ENCODE measurements at places on chromosomes 16 and 17.

DNA sequence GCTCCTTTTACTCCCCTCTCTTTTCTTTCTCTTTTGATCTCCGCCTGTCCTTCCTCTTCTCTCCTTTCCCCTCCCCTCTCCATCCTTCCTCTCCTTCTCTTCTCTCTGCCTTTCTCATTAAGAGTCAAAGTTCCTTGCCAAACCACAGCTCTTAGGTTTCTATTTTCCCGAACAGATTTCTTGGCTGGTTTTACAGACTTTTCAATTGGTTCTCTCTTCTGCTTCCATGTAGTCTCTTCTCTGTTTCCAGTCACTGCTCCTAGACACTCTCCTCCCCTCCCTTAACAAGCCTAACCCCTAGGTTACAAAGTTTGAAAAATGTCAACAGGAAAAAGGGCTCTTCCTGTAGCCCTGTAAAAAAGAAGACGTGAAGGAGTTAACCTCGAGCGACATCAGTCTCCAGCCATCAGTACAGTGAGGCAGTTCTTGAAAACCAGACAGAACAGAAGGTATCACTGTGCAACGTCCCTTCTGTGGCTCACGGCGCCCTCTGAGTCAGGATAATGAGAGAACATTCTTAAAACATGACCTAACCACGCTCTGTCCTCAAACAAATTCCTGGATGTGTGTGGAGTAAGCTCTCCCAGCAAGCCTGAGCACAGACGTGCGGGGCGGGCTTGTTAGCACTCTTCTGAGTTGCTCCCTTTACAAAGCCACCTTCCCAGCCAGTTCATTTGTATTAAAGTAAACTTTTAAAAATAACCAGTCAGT is 11.6 kb upstream of the MARCHF10 start:
- peak; percentile 98 for DNase-seq

GRCh38 chr16:70750893-70751467 is 50.0 kb downstream of the VAC14 start:
- peak; percentile 97 for DNase-seq

- no peak for DNase-seq
These were observed 6.3 kb downstream of the CRHR1 start for GRCh38 chr17:45790296-45790922.

GRCh38 chr16:25256695-25257469 is 763 bp downstream of the ZKSCAN2 start:
- DNase-seq, result peak; percentile 31

- no peak for DNase-seq
These were observed 7.5 kb upstream of the DOK4 start for GRCh38 chr16:57493767-57494166.

DNA sequence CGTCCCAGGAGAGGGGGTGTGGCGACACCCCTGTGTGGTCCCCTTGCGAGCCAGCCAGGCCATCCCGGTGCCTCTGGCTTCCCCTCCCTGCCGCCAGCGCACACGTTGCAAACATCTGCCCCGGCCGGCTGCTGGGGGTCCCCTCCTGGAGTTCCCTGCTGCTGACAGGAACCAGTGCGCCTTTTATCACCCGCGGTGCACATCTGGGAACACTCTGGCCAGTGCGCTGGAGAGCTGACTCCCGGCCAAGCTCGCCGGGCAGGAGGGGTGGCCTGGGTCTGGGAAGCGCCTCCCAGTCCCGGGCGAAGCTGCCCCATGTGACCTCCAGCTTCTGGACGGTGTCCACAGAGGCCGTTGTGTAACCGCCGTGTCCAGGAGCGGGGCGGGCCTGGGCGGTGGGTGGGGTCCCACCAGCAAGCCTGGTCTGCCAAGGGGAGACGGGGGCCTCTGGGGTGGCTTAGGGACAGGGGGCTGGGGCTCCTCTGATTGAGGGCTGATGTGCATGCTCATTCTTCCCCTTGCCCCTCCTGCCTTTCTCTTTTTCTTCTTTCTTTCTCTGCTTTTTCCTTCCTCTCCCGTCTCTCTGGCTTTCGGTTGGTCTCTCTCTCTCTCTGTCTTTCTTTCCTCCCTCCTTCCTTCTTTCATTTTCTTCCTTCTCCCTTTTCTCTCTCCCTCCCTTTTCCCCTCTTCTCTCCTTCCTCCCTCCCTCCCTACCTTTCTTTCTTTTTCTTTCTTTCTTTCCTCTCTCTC is 25.2 kb upstream of the CIBAR2 start:
- DNase-seq, result peak; percentile 86

- no peak for DNase-seq
These were observed 946.3 kb downstream of the KCNJ2 start for GRCh38 chr17:71115669-71115972.

- no peak for DNase-seq
These were observed 8.3 kb downstream of the EFCAB5 start for GRCh38 chr17:29949696-29950095.

- DNase-seq, result peak; percentile 58
These were observed 23.7 kb upstream of the KDM8 start for GRCh38 chr16:27179500-27180072.

- no peak for DNase-seq
These were observed 4.0 kb upstream of the NPRL3 start for GRCh38 chr16:142405-142967.

GRCh38 chr16:54397190-54397835 is 110.7 kb upstream of the IRX3 start:
- DNase-seq, result peak; percentile 79

DNA sequence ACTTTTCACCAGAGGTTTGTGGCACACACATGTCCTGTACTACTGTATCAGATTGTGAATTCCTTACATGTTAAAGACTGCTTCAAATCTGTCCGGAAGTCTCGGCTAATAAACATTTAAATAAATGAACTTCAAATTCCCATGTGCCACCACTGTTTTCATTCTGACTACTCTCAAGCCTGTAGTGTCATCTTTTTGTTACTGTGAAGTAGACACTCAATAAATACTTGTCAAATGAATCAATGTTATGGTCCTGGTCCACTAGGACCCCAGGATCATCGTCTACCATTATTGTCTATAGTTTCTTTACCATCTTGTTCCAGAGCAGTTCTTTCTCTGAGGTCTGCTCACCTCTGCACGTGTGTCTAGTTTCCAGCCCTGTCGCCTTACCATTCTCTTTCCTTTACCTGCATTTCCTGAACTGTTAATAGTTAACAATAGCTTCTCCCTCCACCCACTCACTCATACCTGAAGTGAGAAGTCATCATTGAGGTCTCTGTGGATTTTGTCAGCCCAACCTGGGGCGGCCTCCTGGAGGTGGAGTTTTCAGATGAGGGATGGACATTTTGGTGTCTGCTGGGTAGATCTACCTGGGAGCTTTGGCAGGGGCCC is 333.0 kb downstream of the SEC14L1 start:
- no peak for DNase-seq

DNA sequence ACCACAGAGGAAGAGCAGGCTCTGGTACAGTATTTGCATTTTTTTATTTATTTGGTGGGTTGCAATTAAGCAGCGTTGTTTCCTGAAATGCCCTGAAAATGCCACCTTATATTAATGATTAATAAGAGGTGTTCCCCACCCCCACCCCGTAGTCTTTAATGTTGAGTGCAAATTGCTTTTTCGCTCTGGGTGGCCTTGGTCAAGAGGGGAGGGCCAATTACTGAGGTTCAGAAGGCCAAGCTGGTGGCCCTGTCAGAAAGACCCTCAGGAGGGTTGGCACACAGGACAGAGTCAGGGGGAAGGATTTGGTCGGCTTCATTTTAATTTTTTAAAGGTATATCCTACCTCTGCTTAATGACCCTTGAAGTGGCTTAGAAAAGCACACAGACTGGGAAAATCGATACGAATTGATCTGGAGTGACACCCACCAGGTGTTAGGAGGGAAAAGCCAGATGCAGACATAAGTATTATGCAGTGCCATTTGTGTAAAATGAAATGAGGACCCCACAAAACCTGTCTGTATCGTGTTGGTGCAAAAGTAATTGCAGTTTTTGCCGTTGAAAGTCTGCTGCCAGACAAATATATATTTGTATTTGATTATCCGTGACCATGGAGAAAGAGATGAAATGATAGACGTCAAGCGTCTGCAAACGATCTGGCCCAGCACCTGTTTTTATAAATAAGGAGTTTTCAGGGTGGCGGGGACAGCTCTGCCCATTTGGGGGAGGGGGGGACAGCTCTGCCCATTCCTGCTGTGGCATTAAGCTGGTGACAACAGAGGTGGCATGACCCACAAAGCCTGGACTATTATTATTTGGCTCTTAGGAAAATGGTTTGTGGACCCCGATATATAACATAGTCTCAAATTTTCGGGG is 143.8 kb upstream of the PLCG2 start:
- DNase-seq, result no peak

DNA sequence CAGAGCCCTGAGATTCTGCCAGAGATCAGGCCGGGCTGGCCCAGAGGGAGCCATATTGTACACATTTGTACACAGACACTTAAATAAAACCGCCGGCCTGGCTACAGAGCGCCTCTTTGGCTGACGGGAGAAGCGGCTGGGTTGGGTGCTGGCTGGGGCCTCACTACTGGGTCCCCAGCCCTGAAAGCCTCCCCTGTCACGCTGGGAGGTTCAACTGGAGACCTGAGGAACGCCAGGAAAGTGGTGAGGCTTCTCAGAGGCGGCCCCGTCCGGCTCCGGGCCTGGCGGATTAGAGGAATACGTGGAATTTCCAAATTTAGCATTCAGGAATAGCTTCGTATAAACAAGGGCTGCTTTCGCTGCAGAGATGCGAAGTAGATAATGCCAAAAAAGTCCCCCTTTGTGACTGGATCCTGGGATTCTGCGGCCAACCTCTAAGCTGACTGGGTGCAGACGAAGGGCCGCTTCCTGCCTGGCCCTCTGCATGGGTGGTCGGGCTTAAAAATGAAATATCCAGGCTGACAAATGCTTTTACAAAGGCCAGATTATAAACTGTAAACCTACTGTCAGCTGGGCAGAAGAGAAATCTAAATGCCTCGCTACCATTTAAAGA is 252.4 kb downstream of the IRF8 start:
- DNase-seq, result no peak

DNA sequence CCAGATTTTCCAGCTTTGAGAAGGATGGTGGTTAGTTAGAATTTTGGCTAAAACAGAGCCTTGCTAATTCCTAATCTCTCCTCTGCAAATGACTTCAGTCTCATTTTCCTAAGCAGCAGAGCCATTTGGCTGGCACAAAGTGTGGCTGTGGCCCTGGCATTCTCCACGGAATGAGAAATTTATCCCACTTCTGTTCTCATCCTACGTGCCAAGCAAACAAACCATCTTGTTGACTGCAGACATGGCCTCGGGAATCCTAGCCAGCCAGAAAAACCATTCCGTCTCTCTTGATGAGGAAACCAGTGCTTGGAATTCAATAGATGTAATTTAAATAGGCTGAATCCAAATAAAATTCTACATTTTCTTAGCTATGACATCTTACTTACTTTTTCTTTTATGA is 34.1 kb upstream of the ELAC2 start:
- DNase-seq, result no peak

DNA sequence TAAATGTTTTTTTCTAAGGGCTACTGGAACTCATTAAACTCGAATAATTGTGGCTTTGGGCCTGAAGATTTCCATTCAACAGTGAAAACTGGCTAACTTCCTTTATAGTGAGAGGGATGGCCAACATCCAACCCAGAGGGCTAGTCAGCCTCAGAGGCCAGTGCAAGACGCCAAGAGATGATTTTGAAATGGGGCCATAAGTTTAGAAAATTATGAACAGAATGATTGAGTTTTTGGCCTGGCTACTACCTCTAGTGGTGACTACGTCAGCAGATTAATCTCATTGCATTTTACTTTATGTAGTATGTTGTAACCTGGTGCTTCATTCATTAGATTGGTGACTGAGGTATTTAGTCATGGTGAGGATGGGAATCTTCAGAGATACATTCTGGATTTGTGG is 28.4 kb downstream of the HAPSTR1 start:
- peak; percentile 75 for DNase-seq

DNA sequence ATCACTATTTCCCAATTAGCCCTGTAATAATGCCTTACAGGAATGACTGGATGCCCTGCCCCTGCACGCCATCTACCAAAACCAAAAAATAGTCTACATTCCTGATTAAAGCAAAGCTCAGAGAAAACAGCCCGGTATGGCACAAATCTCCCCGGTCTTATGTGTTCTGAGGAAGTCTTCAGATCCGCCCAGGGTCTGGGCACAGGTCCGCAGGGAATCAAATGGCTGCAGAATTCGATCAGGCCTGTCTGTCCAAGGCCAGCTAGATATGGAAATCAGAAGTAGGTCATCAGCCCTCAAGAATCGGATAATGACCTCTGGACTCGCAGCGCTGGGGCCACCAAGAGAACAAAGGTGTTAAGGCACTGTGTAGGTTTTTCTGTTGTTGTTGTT is 171.0 kb downstream of the ZFHX3 start:
- DNase-seq, result peak; percentile 60

DNA sequence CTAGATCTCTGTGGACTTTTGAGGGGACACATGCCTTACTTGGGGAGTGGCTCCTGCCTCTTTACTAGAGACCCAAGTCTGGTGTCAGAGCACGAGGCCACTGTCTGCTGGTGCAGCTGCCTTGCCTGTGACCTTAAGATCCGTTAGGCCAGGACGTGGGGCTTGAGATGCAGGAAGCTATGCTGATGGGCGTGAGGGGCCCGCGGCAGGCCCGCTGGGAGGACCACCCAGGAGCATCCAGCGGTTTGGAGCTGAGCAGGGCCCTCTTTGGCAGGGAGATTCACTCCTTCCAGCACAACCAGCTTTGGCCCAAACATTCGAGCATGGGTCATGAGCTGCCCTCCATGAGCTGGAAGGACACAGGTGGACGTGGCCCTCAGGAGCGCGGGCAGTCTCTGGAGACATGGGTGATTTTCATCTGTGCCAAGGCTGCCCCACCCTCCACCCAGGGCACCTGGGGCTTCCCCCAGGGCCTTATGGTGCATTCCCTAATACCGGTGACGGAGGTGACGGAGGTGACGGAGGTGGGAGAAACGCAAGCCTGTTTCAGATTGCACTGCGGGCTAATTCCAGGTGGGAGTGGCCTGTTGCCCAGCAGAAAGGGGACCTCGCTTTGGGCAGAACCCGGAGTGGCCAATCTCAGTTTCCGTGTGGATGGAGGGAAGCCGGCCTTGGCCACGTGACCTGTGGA is 12.7 kb downstream of the LGALS3BP start:
- DNase-seq, result no peak

GRCh38 chr16:81553080-81553813 is 108.6 kb downstream of the CMIP start:
- peak; percentile 13 for DNase-seq

DNA sequence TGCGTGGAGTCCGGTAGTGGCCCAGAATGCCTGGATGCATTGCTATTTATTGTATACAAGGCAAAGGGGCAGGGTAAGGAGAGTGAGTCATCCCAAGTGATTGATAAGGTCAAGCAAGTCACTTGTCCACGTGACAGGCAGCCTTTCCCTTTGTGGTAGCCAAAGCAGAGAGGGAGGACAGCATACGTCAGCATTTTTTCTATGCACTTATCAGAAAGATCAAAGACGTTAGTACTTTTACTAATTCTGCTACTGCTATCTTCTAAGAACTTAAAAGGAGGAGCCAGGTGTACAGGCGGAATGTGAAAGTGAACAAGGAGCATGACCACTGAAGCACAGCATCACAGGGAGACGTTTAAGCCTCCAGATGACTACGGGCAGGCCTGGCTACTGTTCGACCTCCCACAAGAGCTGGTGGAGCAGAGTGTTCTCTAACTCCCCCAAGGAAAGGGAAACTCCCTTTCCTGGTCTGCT is 47.9 kb upstream of the ARL4D start:
- DNase-seq, result no peak

- DNase-seq, result peak; percentile 74
These were observed 53.9 kb downstream of the AIPL1 start for GRCh38 chr17:6380915-6381438.
